ENCODE measurements at places on chromosomes 3 and 15. TPM values are rescaled to one million over a fixed set of nuclear protein-coding genes. Genes with fewer than 3 reads are reported as not detected.

Gene CYP19A1
- not detected for total RNA-seq

Gene ZBED2
- total RNA-seq, result 6.6 TPM

Gene GXYLT2
- total RNA-seq, result 2.0 TPM

Gene ABHD17C
- 37.1 TPM for total RNA-seq

Gene HIGD2B
- not detected for total RNA-seq

Gene CCDC12
- 87.5 TPM for total RNA-seq

Gene CXCR6
- 1.7 TPM for total RNA-seq

Gene KNG1
- not detected for total RNA-seq

Gene EPHA3
- 0.48 TPM for total RNA-seq

Gene SLC2A2
- total RNA-seq, result not detected

Gene PP2D1
- total RNA-seq, result not detected

Gene UBE2E2
- 40.6 TPM for total RNA-seq

Gene IL20RB
- 101 TPM for total RNA-seq

Gene RARB
- total RNA-seq, result 1.9 TPM

Gene ADAMTS9
- 5.2 TPM for total RNA-seq

Gene SCAANT1
- total RNA-seq, result not detected

Gene DNAJA4
- total RNA-seq, result 24.0 TPM

Gene LAMB2
- 200 TPM for total RNA-seq

Gene SAMMSON
- total RNA-seq, result not detected

Gene XCR1
- total RNA-seq, result 0.19 TPM

Gene ZNF860
- 2.5 TPM for total RNA-seq

Gene SNX1
- 39.9 TPM for total RNA-seq

Gene C3orf70
- total RNA-seq, result 0.75 TPM

Gene GOLGA8M
- not detected for total RNA-seq

Gene B4GALT4
- 12.8 TPM for total RNA-seq

Gene TRH
- total RNA-seq, result not detected

Gene SST
- total RNA-seq, result not detected

Gene ZNF80
- total RNA-seq, result not detected

Gene CHRNA5
- 1.6 TPM for total RNA-seq

Gene TF
- 13.0 TPM for total RNA-seq

Gene SLC22A14
- total RNA-seq, result not detected
